Upper lobe of right lung (tissue), 1 donor: ENCODE measurements at places on chromosomes 5 and 9. TPM values are rescaled to one million over a fixed set of nuclear protein-coding genes. Genes with fewer than 3 reads are reported as not detected.

GRCh38 chr5:96648023-96648422 lies 14.2 kb upstream of the CAST start:
- H3K36me3 ChIP-seq = no peaks in the 10 kb centered on the region

DNA sequence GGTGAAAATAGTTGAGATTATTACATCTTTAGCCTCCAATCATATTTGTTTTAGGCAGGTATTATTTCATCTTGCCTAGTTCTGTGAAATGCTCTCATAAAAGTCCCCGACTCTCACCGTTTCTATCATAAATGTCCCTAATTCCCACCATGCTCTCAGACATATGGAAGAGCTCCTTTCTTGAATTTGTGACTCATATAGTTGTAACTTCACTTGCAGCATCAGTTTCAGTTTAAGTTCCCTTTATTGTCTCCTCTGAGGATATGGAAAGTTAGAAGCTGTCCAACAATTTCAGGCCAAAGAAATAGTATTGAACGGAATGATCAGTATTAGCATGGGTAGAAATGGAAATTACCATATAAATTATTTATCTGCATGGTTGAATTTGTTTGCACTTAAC lies 187.5 kb upstream of the NR4A3 start:
- DNase-seq = no peak
- H3K4me1 ChIP-seq = no peaks in the 10 kb centered on the region
- H3K27ac ChIP-seq = no peak overlapping the region

Gene PRRT1B
- 3.9 TPM for total RNA-seq

DNA sequence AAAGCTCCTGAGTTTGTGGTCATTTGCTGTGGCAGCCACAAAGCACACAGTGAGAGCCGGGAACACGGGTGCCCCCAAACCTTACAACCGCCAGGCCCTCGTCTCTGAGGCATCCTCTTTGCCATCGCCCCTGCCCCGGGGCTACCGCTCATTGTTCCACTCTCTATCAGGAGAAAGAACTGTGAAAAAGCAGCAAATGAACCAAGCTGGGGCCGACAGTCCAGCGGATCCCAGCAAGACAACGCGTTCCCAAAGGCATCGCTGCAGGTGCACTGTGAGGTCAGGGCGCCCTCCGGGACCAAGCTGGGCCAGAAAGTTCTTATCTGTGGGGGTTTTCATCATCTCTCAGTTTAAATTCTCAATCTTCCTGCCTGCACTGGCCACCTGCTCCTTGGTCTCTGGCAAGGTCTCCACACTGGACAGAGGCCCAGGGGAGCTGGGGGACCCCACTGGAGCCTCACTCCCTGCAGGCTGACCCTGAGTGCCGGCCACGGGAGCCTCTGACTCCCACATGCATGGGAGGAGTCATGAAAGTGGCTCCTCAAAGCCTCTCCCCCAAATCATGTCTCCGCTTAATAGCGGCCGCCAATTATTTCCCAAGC lies 32.1 kb downstream of the VAV2 start:
- no peak overlapping the region for H3K4me3 ChIP-seq
- no peak for DNase-seq
- H3K27ac ChIP-seq = no peak overlapping the region
- no peaks in the 10 kb centered on the region for H3K27me3 ChIP-seq
- H3K36me3 ChIP-seq = no peaks in the 10 kb centered on the region
- peaks cover 53% of the 10 kb centered on the region for H3K4me1 ChIP-seq

- H3K36me3 ChIP-seq = peaks cover 74% of the 10 kb centered on the region
- no peaks in the 10 kb centered on the region for H3K27me3 ChIP-seq
- no peak overlapping the region for H3K27ac ChIP-seq
Measured at GRCh38 chr5:95891499-95891898, 69.0 kb upstream of the GLRX start.

DNA sequence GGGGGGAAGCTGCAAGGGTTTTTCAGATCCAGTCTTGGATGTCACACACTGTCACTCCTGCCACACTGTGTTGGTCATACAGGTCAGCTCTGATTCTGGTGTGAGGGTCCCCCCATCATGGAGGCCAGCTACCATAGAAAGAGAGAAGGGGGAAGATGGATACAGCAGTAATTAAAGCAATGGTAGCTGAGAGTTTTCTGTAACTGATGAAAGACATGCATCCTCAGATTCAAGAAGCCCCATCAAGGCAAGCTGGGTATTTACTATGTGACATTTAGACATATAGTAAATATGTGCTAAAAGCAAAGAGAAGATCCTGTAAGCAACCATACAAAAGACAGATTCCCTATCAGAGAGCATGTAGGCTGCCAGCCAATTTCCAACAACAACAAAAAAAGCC lies 110.9 kb upstream of the COL5A1 start:
- no peaks in the 10 kb centered on the region for H3K4me1 ChIP-seq
- H3K27me3 ChIP-seq = peaks cover 4% of the 10 kb centered on the region
- no peak for DNase-seq
- H3K27ac ChIP-seq = no peak overlapping the region
- no peaks in the 10 kb centered on the region for H3K36me3 ChIP-seq

DNA sequence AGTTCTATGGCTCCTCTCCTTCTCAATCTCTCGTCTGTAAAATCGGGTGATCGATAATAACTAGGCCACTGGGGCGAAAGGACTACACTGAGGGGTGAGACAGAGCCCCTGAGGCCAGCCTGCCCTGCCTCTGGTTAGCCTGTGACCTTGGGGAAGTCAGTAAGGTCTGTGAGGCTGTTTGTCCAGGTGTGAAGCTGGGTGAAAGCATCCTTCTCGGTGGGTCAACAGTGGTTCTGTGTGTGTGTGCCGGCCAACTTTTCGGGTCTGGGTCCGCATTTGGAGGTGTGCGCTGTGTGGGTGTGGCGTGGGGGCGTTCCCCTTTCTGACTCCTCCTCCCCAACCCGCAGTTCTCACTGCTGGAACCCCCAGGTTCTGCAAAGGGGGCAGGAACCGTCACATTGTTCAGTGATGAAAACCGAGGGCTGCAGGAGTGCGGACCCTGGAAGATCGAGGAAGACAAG lies 5.0 kb upstream of the RNF44 start:
- no peaks in the 10 kb centered on the region for H3K27me3 ChIP-seq
- H3K4me1 ChIP-seq = peaks cover 20% of the 10 kb centered on the region
- peak overlapping the region; percentile 67 for H3K27ac ChIP-seq
- no peaks in the 10 kb centered on the region for H3K36me3 ChIP-seq

Gene CDO1
- total RNA-seq = 20.1 TPM

DNA sequence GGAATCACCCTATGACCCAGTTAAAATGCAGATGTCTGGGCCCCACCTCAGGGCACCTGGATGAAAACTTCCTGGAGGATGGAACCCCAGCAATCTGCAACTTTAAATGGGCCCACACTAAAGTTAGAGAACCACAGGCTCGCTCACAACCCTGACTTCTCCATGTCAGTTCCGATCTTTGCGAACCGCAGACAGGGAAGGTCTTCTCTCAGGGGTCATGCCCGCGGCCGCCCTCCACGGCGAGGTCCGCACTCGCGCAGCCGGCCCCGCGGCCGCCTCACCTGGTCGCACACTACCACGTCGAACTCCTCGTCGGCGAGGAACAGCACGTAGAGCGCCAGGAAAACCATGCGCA lies 499 bp downstream of the ALG2 start:
- peak overlapping the region; percentile 97 for H3K27ac ChIP-seq
- H3K36me3 ChIP-seq = peaks cover 37% of the 10 kb centered on the region
- peaks cover 62% of the 10 kb centered on the region for H3K4me1 ChIP-seq
- no peaks in the 10 kb centered on the region for H3K27me3 ChIP-seq
- DNase-seq = no peak

DNA sequence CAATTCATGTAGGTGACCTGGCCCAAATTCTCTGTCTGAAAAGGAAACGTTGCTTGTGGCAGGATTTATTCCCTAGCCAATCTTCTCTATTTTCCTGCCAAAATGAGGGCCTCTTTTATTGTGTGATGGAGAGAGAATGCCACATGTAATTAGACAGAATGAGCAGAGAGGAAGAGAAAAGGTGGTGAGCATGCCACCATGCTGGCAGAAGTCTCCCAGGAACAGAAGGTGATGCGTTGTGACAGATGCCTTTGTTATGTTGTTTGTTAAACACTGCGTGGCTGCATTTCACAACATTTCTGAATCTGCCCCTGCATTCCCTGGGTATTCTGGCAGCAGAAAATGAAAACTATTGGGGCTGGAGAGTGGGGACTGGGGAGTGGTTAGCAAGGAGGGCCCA lies 577.6 kb downstream of the TLR4 start:
- DNase-seq = no peak
- H3K4me1 ChIP-seq = no peaks in the 10 kb centered on the region
- H3K27me3 ChIP-seq = no peaks in the 10 kb centered on the region
- no peaks in the 10 kb centered on the region for H3K36me3 ChIP-seq

Gene RAPGEF6
- total RNA-seq = 27.2 TPM

- peaks cover 9% of the 10 kb centered on the region for H3K4me1 ChIP-seq
- H3K36me3 ChIP-seq = no peaks in the 10 kb centered on the region
- no peak overlapping the region for H3K27ac ChIP-seq
- DNase-seq = peak; percentile 69
Measured at GRCh38 chr5:17216974-17217492, 398 bp upstream of the BASP1 start.

- no peak overlapping the region for H3K4me3 ChIP-seq
- no peaks in the 10 kb centered on the region for H3K36me3 ChIP-seq
- peak overlapping the region; percentile 60 for H3K27ac ChIP-seq
- DNase-seq = no peak
- H3K27me3 ChIP-seq = no peaks in the 10 kb centered on the region
Measured at GRCh38 chr5:82406205-82406773, 128.1 kb upstream of the RPS23 start.

GRCh38 chr9:77952635-77953328 lies 78.8 kb downstream of the GNAQ start:
- H3K27me3 ChIP-seq = no peaks in the 10 kb centered on the region
- H3K36me3 ChIP-seq = no peaks in the 10 kb centered on the region
- H3K4me1 ChIP-seq = peaks cover 49% of the 10 kb centered on the region
- no peak overlapping the region for H3K4me3 ChIP-seq
- peak overlapping the region; percentile 47 for H3K27ac ChIP-seq
- DNase-seq = no peak

DNA sequence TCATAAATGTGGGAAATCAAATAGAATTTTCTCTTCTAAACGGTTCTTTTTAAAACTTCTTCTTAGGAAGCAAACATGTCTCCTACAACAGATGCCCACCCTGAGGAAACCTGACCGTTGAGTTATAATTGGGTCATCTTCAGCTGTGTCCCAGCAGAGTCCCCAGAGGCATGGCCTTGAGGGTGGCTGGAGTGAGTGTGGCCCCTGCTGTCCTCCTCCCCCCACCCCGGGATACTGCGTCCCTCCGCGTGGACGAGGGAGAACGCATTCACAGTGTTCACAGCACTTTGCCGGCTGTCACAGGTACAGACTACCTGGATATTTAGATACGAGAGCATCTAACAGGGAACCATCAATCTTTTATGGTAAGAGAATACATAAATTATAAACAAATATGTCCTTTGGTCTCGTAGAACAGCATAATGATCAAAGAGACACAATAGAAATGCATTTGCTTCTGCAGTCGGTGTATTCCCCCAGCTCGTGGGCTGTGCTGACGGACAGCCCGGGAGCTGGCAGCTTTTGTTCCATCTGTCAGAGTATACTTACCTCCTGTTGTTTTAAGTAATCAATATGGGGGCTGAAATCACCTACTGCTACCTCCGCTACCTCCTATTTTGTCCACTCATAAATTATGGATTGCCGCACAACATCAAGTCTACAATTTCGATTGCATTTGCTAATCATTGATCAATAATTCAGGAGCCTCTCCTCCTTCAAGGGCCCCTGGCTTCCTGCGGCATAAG lies 214.7 kb downstream of the IRX2 start:
- no peaks in the 10 kb centered on the region for H3K36me3 ChIP-seq
- no peak overlapping the region for H3K4me3 ChIP-seq
- no peak for DNase-seq
- H3K4me1 ChIP-seq = no peaks in the 10 kb centered on the region
- no peaks in the 10 kb centered on the region for H3K27me3 ChIP-seq

DNA sequence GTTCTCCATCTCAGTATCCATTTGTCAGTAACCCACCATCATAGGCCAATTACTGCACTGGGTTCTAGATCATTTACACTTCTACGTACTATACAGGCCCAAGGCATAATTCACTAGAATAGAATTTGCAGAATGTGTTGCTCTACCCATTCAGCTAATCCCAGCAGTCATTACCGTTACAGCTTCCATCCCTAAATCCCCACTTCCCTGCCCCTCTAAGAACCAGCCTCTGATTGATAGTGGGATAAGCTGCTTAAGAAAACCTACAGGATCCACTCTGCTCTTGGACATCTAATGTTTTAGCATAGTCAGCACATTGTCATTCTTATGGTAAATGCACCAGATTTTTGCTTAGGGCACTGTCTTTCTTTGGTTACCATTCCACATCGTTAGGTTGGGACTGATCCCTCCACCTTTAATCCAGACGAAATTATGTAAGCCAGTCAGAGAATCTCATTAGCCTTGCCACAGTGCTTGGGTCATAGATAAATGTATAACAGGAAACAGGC lies 39.3 kb upstream of the CHD1 start:
- no peak overlapping the region for H3K4me3 ChIP-seq
- DNase-seq = no peak
- H3K27me3 ChIP-seq = no peaks in the 10 kb centered on the region
- H3K27ac ChIP-seq = no peak overlapping the region

DNA sequence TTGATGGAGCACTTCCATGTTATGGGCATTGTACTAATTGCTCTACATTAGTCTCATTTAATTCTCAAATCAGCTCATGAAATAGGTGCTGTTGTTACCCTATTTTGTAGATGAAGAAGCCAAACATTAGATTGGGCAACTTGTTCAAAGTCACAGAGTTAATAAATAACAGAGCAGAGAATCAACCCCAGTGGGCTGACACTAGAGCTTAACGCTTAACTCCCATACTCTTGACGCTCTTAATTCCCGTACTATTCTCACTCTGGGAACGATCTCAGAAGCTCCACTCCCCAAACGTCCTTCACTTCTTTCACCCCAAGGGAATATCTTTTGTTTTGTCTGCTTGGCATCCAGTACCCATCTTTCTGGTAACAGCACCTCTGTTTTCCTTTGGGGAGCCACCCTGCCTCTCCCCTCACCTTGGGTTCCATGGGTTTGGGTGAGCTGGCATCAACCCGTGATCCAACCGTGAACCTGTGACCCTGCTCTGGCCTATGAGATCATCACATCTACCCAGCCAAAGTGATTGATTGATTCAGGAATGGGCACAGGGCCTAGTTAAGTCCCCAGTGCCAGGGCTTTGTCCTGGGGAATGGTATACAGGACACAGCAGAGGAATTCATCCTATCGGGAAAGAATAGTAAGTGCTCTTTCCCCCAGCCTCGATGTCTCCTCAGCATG lies 169.2 kb downstream of the NR3C1 start:
- no peak overlapping the region for H3K27ac ChIP-seq
- no peak overlapping the region for H3K4me3 ChIP-seq
- H3K27me3 ChIP-seq = no peaks in the 10 kb centered on the region
- H3K36me3 ChIP-seq = no peaks in the 10 kb centered on the region

DNA sequence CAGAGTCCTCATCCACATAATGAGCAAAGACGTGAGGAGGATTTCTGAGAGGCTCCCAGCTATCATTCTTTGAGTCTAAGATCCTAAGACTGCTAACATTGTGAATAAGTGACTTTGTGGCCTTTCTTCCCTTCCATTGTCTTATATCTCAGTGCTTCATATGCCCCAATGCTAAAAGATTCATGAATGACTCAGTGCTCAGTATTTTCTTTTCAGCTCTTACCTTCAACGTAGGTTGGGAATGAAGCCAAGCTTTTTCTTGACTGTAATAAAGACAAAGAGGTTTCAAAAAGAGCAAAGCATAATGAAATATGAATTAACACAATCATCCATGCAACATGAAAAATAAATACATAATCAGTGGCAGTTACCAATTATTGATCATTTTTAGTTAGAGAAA lies 146.4 kb downstream of the ENTREP1 start:
- no peaks in the 10 kb centered on the region for H3K36me3 ChIP-seq
- no peaks in the 10 kb centered on the region for H3K4me1 ChIP-seq
- DNase-seq = no peak
- H3K27me3 ChIP-seq = no peaks in the 10 kb centered on the region
- H3K4me3 ChIP-seq = no peak overlapping the region
- no peak overlapping the region for H3K27ac ChIP-seq

Gene PCDHGC4
- total RNA-seq = 1.8 TPM
